ENCODE measurements at places on chromosomes 12 and 14.

GRCh38 chr14:38412654-38413053 is 156.8 kb upstream of the CLEC14A start:
- no peak for DNase-seq

GRCh38 chr14:24459331-24459730 is 16.8 kb upstream of the SDR39U1 start:
- no peak for DNase-seq

- DNase-seq: no peak
These were observed 156.8 kb upstream of the ALG10B start for GRCh38 chr12:38159591-38160317.

DNA sequence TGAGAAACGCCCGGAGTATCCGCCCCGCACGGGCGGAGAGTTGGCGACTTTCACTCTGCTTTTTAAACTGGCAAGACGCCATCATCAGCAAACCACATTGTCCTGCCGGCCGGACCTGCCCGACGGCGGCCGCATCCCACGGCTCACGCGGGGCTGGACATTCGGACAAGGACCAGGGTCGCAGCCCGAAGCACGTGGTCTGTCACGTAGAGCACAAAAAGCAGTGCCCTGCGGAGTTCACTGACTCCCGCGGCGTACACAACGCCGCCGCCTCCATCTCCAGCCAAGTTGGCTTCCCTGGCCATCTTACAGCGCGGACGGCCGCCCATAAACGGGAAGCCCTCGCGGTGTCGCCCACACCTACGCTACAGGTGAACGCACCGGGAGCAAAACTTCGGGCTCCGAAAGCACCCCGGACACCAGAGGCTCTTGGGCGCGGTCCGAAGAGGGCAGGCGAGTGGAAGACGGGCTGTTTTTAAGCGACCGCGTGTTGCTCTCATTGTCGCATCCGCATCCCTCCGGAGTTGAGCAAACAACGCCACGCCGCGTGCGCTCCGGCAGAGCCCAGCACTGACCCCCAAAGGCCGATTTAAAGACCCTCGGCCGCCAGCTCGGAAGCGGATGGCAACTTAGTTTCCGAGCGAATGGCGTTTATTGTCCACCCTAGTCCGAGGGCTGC is 966 bp downstream of the SINHCAF start:
- peak; percentile 70 for DNase-seq

DNA sequence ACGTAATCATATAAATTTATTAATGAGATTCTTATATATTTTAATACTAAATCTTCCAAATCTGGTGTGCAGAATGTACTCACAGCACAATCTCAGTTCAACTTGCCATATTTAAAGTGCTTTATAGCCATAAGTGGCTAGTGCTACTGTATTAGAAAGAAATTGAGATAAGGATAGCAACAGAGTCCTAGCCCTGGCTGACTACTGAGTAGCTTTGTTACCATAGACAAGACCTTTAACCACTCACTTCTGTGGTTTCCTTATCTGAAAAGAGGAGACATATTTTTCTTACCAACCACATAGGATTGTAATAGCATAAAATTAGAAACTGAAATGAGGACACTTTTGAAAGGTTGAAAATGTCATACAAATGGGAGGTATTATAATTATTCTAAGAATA is 2.0 kb upstream of the CHURC1 start:
- DNase-seq: peak; percentile 91

DNA sequence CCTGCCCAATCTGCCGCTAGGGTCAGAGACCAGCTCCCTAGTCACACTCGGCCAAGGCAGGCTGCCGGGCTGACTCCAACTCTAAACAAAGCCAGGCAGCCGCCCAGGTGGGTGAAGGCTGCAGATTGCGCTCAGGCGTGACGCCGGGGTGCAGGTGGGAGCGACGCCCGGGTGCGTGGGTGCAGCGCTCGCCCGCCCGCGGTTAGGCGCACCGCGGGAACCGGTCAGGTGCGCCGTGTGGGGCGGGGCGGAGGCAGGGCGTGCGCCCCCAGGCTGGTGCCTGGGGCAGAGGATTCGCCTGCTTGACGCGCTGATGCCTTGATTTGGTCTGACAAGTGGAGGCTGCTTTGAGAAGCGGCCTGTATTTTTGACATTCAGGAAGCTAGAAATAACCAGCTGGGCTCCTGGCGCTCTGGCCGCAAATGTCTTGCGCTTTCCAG is 126.7 kb upstream of the HIF1A start:
- DNase-seq: peak; percentile 53

DNA sequence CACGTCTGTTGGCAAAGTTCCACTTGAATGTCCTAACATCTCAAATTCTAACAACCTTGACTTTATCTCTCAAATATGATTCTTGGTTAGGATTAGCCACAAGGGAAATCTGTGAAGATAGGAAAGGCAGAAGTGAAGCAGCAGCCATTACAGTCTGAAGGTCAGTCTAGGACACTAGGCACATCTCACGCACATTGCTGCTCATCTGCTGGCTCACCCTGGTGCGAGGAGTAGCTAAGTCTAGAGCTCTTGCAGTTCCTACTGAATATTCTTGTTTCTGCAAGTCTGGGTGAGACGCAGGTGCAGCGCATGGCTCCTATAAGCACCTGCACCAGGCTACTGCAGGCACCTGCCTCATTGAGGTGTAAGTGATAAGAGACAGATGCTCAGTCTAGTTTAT is 6.4 kb upstream of the SLC25A3 start:
- DNase-seq: no peak

- no peak for DNase-seq
These were observed 117.9 kb upstream of the MED13L start for GRCh38 chr12:116395396-116395795.

All from hematopoietic multipotent progenitor cell treated with erythropoietin and hydrocortisone succinate and interleukin-3 and kit ligand, for 4 days (in vitro differentiated cells).